ENCODE measurements at places on chromosomes 5 and 9.

DNA sequence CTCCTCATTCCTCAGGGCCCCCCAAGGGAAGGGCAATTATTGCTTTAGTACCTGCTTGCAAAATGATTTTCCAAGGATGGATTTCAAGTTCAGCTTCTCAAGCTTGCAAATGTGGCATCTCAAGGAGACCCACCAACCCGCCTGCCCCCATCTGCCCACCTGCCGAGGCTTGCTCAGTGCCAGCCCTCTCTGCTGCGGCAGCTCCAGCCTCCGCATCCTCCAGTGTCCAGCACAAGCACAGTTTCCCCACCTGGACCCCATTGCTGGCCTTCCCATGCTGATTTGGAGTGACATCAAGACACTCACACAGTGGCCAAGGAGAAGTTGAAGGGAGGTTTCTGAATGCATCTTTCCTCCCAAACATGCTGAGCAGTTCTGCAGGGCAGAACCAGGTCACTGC is 31.2 kb downstream of the MED10 start:
- no peak for DNase-seq

DNA sequence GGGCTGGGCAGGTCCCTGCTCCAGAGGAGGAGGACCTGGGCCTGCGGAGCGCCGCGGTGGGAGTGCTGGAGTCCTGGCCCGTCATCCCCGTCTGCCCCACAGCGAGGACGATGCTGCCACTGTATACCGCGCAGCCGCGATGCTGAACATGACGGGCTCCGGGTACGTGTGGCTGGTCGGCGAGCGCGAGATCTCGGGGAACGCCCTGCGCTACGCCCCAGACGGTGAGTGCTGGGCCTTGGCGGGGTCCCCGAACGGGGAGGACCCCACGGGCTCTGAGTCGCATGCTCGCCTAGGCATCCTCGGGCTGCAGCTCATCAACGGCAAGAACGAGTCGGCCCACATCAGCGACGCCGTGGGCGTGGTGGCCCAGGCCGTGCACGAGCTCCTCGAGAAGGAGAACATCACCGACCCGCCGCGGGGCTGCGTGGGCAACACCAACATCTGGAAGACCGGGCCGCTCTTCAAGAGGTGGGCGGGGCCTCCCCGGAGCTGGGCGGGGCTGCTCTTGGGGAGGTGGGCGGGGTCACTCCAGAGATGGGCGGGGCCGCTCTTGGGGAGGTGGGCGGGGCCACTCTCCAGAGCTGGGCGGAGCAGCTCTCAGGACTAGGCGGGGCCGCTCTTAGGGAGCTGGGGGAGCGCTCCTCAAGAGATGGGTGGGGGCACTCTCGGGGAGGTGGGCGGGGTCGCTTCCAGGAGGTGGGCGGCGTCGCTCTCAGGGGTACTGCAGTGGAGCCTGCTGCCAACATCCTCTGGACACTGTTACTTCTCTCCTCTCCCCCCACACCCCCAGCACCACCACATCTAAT is 13.1 kb downstream of the LRRC26 start:
- peak; percentile 81 for DNase-seq

DNA sequence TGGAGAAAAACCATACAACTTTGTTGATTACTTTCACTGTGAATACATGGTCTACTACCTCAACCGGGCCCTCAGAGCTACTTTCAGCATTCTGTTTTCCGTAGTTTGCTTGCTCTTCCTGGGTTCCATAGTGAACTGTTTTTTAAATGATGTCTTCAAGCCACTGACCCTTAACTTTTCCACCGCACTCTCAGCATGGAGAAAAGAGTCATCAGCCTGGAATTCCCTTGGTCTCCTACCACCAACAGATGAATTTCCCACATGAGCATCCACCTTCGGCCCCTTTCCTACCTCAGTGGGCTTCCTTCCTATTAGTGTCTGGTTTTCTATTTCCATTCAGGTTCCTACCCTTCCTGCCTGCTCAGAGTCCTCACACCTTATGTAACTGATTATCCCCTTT is 135.9 kb upstream of the ADAMTSL1 start:
- no peak for DNase-seq

- DNase-seq: peak; percentile 62
These were observed 158.7 kb downstream of the EFNA5 start for GRCh38 chr5:107512029-107512428.

GRCh38 chr9:110559869-110560268 is 19.7 kb downstream of the SVEP1 start:
- DNase-seq: no peak

GRCh38 chr5:91018200-91018599 is 364.9 kb downstream of the ARRDC3 start:
- DNase-seq: no peak

DNA sequence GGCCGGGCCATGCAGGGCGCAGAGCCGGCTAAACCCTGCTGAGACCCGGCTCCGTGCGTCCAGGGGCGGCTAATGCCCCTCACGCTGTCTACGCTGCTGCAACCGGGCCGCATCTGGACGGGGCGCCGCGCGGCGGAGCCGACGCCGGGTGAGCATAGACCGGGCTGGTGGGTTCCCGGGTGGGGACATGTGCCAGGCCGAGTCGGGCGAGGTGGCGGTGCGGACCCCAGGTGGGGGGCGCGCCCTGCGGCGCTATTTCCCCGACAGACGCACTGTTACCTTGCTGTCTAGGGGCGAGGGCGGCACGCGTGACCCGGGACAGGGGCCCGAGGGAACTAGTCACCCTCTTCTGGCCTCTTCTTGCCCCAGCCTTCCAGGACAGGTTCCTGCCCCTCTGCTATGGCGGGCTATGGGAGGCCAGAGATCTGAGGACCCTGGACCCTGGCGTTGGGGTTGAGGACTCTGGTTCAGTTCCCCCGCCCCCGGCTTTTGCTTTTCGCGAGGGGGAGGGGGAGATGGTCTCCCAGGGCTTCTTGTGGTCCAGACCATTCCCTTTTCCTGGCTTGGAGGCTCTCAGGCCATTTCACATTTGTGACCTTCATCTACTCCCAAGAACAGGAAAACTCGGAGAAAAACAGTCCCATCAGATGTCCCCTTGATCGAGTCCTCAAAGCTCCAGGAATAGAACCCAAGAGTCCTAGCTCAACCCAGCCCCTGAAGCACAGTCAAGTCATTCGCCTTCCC is 536 bp downstream of the SLC27A4 start:
- DNase-seq: peak; percentile 37

DNA sequence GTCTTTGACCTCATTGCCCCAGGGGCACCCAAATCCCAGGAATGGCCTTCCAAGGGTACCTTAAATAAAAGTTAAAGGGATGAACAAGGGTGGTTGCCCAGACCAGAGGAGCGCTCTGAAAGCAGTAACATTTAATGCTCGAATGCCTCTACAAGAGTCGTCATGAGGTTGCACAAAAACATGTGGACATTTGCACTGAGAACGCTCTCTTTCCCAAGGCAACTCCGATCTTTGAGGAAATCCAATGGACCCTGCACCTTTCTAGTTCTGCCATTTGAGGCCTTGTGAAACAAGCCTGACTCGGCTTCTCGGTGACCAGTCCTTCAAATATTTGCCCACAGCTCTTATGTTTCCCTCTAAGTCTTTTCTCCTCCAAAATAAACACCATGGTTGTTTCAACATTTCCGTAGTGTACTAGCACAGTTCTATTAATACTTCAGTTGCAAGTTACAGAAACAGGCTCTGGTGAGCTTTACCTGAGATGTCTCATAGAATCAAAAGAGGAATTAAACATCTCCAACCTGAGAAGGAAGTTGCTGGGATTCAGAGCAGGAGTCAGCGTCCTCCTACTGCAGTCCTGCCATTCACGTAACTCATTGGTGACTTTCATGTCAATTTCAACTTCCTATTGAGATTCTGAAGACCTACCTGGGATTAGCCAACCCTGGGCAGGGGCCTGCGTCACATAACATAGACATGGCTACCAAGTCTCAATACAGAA is 168.8 kb upstream of the RAI14 start:
- no peak for DNase-seq

GRCh38 chr9:136674786-136675349 is 12.2 kb downstream of the EGFL7 start:
- DNase-seq: peak; percentile 68

DNA sequence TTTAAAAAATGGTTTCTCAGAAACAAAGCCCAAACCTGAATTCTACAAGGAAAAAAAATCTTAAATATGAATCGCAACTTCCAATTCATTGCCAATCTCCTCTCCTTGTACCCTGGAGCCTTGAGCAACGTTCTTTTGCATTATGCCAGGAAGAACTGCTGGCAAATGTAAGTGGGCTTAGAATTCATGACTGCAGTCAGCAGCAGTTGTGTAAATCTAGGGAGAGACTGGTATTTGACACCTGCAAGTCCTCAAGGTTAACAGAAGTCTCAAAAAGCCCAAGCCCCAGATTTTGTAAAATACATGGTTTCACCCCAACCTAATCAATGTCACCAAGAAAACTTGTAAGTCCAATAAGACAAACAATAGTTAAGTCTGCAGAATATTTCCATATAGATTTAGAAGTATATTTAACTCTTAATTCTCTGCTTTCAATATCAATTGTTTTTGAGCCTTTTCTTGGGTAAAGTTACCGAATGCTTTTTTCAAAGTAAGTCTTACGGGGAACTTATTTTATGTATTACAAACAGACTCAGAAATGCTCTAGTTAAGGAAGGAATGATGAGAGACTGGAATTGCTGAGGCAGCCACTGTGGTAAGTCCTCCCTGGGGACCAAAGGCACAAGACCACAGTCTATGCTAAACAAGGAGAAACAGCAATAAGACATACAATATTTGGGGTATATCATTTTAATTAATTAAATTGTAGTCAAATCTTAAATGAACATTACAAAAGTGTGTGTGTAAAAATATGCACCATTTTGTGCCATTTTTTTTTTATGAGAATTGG is 31.3 kb downstream of the ELL2 start:
- no peak for DNase-seq

- no peak for DNase-seq
These were observed 95.1 kb downstream of the NMUR2 start for GRCh38 chr5:152309926-152310450.

DNA sequence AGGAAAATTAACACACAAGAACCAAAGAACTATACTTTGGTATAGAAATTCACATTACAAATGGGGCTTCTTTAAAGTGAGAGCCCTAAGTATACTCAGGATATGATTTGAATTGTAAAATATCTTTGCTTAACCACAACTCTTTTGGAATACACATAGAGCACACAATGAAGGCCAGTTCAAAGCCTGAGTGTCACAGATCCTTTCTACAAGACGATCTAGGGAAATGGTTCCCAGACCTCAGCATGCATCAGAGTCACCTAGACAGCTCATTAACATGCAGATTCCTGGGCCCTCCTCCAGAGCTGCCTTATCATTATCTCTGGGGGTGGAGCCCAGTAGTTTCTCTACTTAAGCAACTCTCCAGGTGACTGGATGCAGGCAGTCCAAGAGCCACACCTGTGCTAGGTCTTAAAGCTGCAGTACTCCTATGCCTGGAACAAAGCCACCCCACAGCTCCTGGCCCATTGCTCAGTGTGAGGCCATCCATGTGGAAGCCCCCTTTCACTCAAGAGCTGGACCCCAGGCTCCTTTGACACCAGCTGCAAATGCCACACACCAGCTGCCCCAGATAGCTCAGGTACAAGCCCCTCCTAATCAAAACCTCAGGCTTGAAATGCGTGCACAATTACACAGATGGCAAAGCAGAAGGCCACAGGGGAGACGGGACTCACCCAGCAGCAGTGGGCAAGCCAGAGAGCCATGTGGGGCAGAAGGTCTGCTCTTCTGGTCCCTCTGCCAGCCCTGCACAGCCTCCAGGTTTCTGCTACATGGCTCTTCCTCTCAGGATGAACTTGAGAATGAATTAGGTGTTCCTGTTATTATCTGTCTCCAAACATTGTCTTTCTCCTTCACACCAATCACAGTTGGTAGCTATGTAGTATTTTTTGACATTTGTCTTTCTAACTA is 106.1 kb downstream of the SH3TC2 start:
- DNase-seq: peak; percentile 57

- DNase-seq: no peak
These were observed 132.9 kb downstream of the STARD4 start for GRCh38 chr5:111379391-111379816.

GRCh38 chr9:130441031-130441430 is 3.7 kb upstream of the ASS1 start:
- no peak for DNase-seq
